ENCODE measurements at places on chromosomes 5 and 9. TPM values are rescaled to one million over a fixed set of nuclear protein-coding genes. Genes with fewer than 3 reads are reported as not detected.

- no peak for DNase-seq
Measured at GRCh38 chr9:103304797-103305196, 309.7 kb downstream of the CYLC2 start.

DNA sequence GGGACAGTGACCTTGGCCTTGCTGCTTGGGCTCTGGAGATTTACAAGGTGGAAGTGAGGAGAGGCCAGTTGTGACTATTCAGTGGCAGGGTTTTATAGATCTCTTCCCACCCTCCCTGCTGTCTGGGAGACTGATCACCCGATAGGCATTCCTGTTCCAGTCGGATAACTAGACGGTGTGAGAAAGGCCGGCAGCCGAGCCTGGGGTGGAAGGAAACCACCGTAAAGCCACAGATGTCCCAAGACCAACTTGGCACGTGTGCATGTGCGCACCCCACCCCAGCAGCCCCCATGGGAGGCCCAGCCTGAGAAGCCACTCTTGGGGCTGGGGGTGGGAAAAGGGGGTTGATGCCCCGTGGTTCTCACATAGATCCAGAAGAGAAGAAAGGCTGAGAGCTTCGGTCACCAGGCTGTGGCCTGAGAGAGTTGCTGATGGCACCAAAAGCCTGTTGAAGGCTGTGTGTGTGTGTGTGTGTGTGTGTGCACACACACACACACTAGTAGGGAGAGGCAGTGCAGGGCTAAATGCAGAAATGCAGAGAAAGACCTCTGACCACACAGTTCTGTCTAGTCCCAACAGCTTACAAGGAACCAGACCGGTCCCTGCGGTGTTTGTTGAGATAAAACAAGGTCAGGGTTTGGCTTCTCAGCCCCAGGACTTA lies 225.8 kb downstream of the FANCC start:
- no peak for DNase-seq

DNA sequence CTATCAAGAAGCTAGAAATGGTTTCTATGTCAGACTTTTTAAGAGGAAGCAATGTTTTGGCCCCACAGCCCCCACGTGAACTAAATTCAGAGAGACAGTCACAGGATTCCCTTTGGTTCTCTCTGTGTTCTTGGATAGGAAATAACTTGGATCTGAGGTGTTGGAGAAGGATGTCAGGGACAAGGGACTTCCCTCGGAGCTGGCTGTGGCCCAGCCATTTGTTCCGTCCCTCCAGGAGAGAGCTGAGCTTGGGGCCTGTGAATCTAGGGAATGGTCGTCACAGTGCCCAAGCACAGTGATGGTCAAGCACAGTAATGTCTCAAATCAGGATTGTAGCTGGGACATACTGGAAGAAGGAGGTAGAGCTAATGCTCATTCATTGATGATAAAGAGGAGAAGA lies 2.0 kb downstream of the C7 start:
- DNase-seq: peak; percentile 47

DNA sequence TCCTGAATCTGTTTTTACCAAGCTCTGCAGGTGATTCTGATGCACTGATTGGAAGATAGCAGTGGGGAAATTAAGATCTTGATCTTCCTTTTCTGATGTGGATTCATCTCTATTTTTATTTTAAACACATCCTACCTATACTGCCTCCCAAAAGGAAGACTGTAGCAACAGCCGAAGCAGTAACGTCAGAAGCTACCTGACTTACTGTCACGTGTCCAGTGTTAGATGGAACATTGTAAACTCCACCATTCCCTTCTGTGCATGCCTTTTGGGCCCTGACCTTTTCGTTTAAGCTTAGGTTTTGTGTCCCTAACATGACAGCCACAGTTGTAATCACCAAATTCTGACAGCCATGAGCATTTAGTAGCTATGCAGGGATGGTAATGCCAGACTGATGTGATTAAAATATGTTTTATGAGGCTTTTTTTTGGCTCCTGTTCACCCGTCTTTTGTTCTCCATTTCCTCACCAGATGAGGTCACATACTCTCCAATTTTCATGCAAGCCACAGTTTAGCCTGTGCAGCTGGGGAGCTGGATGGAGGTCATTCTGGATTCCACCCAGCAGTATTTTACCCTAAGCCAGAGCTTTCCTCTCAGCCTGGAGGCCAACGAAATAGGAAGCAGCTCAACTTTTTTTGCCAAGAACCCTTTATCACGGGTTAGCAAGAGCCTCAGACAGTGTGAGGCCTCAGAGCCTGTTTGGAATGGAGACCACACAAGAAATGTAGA lies 15.6 kb upstream of the FOXD1 start:
- peak; percentile 23 for DNase-seq

GRCh38 chr5:69074664-69075521 lies 18.9 kb upstream of the SLC30A5 start:
- DNase-seq: no peak

DNA sequence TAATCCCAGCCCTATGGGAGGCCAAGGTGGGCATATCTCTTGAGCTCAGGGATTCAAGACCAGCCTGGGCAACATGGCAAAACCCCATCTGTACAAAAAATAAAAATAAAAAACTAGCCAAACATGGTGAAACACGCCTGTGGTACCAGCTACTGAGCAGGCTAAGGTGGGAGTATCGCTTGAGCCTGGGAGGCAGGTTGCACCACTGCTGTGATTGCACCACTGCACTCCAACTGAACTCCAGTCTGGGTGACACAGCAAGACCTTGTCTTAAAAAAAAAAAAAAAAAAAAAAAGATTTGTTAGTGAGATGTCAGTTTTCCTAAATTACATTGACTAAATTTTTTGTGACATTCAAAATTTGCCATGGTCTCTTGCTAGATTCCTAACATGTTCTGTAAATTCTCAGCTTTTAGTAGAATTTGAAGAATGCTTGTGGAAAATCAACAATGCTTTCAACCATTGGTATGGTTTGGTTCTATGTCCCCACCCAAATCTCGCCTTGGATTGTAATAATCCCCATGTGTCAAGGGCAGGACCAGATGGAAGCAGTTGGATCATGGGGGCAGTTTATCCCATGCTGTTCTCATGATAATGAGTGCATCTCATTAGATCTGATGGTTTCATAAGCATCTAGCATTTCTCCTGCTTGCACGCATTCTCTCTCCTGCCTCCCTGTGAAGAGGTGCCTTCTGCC lies 236.1 kb downstream of the ARRDC3 start:
- no peak for DNase-seq

DNA sequence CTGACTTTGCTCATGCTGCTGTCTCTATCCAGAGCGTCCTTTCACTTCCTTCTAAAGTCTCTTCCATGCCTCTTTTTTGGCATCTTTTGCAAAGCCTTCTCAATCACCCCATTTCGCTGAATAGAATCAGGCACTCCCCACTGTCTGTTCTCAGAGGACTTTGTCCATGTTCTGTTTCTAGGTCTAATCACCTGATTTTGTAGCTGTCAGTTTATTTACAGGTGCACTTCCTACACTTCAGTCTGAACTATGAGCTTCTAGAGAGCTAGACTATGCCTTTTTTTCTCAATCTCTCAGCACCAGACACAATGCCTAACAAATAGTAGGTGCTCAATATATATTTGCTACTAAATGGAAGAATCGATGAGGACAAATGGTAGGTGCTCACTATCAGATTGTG lies 29.9 kb downstream of the TLR4 start:
- DNase-seq: no peak

DNA sequence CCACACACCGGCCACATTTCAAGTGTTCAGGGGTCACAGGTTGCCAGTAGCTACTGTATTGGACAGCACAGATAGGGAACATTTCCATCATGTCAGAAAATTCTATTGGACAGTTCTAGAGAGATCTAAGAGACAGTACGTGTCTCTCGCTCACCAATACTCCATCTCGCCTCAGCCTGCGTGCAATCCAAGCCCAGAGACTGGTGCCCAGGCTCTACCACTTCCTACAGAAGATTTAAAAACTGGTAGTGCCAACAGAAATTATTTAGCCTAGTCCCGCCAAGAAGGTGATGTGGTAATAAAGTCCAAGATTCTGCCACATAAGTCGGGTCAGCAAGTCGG lies 390 bp upstream of the SNX2 start:
- no peak for DNase-seq

DNA sequence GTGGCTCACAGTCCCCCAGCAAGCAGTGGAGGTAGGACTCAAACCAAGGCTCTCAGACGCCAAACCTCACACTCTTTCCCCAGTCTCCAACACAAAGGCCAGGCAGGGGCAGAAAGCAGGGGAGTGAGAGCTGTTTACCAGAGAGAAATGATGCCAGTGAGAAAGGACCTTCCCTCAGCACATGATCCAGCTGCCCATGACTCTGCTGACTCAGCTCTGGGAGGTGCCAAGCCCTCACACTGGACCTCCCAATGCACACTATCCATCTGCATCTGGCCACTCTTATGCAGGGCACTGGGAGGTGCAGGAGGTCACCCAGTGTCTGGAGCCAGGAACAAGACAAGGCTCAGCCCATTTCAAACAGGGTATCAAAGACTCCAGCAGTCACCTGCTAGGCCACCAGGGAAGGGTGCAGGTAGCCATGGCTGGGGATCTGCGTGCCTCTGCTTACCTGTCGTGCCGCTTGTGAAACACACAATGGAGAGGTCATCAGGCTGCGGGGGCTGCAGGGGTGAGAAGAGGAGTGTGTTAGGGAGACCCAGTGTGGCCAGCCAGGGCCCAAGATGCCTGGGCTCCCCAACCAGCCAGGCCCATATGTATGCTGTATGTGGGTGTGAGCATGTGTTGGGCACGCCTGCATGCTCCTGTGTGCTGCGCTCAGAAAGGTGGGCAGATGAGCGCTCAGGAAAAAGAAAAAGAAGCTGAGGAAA lies 26.3 kb downstream of the ACSL6 start:
- no peak for DNase-seq

- no peak for DNase-seq
Measured at GRCh38 chr5:115295777-115296123, 704 bp downstream of the CCDC112 start.

DNA sequence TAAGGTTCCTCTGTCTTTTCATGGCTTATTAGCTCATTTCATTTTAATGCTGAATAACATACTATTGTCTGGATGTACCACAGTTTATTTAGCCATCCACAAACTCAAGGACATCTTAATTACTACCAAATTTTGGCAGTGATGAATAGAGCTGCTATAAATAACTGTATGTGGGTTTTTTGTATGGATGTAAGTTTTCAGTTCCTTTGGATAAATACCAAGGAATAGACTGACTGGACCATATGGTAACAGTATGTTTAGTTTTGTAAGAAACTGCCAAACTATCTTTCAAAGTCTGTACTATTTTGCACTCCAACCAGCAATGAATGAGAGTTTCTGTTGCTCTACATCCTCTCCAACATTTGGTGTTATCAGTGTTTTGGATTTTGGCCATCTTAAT lies 38.7 kb downstream of the SCAMP1 start:
- no peak for DNase-seq

- DNase-seq: no peak
Measured at GRCh38 chr9:86713970-86714369, 233.3 kb downstream of the GAS1 start.

GRCh38 chr9:89654025-89654662 lies 49.3 kb downstream of the GADD45G start:
- no peak for DNase-seq

GRCh38 chr5:138177941-138178515 lies 402 bp downstream of the BRD8 start:
- DNase-seq: peak; percentile 28

DNA sequence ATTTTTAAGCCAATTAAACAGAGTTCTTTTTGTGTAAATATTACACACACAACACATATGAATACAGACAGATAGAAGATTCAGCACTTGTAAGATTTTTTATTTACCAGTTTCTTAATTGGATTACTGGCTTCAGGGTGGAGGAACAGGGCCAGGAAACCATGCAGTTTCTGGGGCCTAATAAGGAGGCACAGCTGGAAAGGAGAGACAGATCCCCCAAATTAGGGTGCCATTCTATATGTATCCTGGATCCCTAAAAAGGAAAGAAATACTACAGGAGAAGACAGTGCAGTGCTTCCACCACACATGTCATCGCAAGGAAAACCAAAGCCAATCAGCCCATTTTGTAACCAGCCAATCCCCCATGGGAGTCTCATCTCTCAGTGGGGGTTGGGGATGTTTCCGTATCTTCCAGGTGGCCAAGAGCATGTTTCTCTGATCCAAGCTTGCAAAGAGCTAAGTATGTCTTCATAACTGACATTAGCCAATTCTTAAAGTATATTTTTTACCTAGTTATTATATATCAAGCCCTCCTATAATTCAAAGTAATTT lies 15.8 kb upstream of the ABO start:
- DNase-seq: no peak

DNA sequence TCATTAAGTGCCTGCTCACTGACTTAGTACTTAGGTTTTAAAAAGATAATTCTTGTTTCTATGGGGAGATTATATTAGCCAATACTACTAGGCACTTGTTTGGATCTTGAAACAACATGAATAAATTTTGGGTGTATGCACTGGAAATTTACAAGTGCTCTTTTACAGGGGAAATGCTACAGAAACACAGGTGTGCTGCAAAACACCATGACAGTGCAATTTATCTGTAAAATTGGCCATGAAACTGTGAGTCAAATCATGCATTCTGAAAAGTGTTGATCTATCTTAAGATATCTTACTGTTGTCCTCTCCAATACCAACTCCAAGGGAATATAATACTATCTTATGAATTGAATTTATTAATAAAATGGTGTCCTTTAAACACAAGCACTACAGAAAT lies 12.1 kb upstream of the PCDHB1 start:
- no peak for DNase-seq

DNA sequence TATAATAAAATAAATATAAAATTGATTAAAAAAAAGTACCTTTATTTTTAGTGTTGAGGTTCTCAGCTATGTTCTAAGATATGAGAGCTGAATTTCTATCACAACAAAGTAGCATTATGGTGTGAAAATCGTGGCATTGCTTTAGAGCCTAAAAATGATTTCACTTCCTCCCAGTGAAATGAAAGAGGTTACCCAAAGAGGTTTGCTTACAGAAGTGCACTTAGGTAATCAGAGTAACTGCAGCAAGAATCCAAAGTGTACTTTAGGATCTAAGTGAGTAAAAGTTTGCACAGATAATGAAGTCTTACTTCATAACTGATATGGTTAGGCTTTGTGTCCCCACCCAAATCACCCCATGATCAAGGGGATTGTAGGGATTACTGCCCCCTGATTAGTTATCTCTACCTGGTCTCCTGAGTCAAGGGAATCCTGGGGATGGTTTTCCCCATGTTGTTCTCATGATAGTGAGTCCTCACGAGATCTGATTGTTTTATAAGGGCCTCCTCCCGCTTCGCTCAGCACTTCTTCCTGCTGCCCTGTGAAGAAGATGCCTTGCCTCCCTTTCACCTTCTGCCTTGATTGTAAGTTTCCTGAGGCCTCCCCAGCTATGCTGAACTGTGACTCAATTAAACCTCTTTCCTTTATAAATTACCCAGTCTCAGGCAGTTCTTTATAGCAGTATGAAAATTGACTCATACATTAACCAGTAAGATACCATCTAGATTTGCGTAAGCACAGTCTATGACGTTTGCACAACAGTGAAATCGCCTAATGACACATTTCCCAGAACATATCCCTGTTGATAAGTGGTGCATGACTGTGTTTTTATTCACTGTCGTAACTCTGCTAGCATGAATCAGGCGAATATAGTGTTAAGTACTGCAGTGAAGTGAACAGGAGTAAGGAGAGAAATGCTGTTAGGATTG lies 40.3 kb upstream of the LRRC70 start:
- DNase-seq: no peak

Gene RGS14
- total RNA-seq: 3.7 TPM

Gene TMEM171
- not detected for total RNA-seq

Gene S100Z
- total RNA-seq: not detected

Gene GRIA1
- 0.24 TPM for total RNA-seq

Gene F2RL1
- 3.9 TPM for total RNA-seq

Gene EFNA5
- 23.9 TPM for total RNA-seq

Gene PTPRD
- 13.4 TPM for total RNA-seq

Gene PKD2L2
- total RNA-seq: 0.24 TPM

Gene FABP6
- not detected for total RNA-seq

Gene SLC27A6
- total RNA-seq: 31.7 TPM

Gene MYOT
- total RNA-seq: 117 TPM

Measured in left cardiac atrium (tissue), 4 donors.